Activated CD4-positive, alpha-beta T cell treated with anti-CD3 and anti-CD28 coated beads, Interleukin-10, Interleukin-2, amounts not matched to agents 100 ng/mL and 50 ng/mL, durations not matched to agents 16 hours and 8 hours (primary cell): ENCODE measurements at places on chromosomes 7 and 10.

DNA sequence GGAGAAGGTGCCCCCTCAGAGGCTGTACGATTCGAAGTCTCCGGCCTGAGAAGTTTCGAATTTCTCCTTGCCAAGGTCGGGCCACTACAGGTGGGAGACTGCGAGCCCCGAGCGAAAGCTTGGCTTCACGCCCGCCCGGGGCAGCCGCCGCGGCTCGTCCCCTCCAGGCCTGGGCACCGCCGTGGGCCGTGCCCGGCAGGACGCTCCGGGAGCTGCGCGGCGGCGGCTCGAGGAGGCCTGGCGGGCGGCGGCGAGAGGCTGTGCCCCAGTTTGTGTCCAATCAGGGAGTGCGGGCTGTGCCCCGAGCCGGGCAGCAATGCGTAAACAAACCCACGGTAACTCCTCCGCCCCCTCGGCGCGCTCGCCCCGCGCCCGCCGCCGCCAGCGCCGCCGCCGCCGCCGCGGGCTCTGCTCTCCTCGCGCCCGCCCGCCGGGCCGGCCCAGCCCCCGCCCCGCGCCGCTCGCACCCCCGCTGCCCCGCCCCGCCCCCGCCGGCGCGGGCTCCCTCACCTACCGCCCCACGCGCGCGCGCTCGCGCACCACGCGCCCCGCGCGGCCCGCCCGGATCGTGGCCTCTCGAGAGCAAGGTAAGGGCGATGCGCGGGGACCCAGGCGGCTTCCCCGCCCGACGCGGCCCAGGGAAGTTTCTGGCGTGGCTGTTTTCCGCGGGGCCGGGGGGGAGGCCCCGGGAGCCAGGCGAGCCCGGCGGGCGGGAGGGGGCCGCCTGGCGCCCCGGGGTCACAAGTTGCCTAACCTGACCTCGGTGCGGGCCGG, 57.8 kb upstream of the PCGF5 start:
- peak; percentile 65 for DNase-seq

DNA sequence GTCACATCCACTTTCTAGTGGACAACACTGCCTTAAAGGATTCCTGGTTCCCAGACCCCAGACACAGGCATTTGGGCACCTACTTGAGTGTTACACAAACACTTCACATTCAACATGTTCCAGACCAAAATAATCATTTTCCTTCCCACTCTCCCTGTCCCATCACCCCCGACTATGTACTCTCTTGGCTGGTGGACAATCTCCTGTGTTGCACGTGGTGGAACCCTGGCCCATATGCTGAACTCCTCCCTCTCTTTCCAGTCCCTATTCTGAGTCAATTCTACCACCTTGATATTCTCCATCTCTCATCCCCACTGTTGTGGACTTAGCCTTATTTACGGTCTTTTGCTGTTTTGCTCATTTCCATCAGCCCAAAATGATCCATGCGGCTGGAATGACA, 8.3 kb upstream of the SEPHS1 start:
- no peak for DNase-seq

DNA sequence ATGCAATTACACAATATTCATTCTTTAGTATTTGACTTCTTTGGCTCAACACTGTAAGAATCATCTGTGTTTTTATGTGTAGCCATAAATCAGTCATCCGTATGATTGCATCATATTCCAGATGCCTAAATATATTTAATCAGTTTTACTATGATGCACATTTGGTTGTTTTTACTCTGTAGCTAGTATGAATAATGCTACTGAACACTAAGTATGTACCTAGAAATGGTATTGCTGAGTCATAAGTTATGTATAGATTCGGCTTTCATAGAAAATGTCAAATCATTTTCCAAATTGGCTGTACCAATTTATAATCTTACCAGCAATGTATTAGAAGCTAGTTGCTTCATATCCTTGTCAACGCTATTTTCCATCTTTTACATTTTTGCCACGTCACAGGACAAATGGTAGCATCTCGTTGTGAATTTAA, 197.3 kb upstream of the PLXNA4 start:
- peak; percentile 64 for DNase-seq

GRCh38 chr7:91847876-91848588, 32.5 kb downstream of the MTERF1 start:
- DNase-seq = no peak

DNA sequence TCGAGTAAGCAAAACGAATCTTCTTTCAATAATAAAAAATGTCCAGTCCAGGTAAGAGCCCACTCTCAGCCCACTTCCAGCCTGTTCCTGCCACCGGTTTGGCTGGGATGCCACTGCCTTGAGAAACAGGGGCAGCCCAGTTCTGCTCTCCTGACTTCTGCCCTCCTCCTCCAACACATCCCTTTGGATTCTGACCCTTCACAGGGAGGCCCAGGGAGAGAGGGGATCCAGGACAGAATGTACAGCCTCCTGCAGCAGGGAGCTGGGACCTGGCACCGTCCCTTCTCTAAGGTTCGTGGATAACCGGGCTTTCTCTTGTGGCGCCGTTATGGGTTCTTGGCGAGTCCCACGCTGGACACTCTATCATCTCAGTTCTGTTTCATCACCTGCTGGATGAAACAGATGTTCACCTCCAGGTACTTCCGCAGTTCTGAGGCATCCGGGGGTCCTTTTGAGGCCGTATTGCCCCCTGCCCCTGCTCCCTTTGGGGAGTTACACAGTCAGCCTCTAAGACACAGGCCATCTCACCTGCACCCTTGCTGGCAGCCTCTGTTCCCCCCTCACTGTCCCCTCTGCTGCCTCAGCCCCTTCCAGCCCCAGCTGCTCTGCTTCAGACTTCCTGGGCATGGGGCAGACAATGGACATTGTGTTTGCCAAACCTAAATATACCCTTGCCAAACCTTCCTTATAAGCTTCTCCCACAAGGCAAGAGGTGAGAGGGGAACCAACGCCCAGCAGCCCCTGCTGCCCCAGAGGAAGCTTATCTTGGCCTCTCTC, 203.8 kb upstream of the ZMIZ1 start:
- DNase-seq = no peak
